ENCODE measurements at places on chromosomes 11 and 22.

- no peak overlapping the region for H3K4me3 ChIP-seq
- DNase-seq, result no peak
- no peaks in the 10 kb centered on the region for H3K4me1 ChIP-seq
- H3K36me3 ChIP-seq, result no peaks in the 10 kb centered on the region
- no peak overlapping the region for H3K27ac ChIP-seq
Observed at GRCh38 chr11:121589946-121590537, 137.3 kb upstream of the SORL1-AS1 start.

- no peak overlapping the region for H3K27ac ChIP-seq
- H3K4me1 ChIP-seq, result no peaks in the 10 kb centered on the region
- H3K36me3 ChIP-seq, result no peaks in the 10 kb centered on the region
- no peak overlapping the region for H3K4me3 ChIP-seq
Observed at GRCh38 chr22:27185099-27185709, 527.8 kb downstream of the MIAT start.

DNA sequence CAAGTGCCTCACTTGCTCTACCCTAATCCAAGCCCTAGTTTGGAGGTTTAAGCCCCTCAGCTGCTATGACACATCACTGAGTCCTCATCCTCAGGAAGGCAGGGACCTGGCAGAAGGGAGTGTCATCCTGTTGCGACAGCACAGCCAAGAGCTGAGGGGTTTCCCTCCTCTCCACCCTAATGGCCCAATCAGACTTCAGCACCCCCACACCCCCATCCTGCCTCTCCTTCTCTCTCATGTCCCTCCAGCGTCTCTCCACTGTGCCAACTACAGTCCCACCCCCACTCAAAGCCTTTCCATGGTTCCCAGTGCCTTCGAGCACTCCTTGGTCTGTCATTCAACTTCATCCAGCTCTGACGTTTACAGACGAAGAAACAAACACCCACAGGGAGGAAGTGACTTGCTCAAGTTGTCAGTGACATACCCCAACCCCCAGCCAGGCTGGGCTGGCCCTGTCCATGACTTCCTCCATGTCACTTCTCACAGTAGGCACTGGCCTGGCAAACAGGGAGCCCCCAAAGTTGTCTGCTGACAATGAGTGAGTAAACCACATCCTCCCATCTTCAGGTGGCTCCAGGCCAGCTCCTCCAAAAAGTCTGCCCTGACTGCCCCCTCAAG lies 15.6 kb downstream of the ARAP1 start:
- DNase-seq, result peak; percentile 90
- H3K4me1 ChIP-seq, result peaks cover 37% of the 10 kb centered on the region
- no peak overlapping the region for H3K4me3 ChIP-seq
- peaks cover 20% of the 10 kb centered on the region for H3K36me3 ChIP-seq
- no peak overlapping the region for H3K27ac ChIP-seq

- H3K27ac ChIP-seq, result no peak overlapping the region
- no peaks in the 10 kb centered on the region for H3K4me1 ChIP-seq
- no peak for DNase-seq
Observed at GRCh38 chr11:106625566-106625965, 392.7 kb downstream of the GUCY1A2 start.

- peaks cover 46% of the 10 kb centered on the region for H3K4me1 ChIP-seq
- H3K36me3 ChIP-seq, result peaks cover 1% of the 10 kb centered on the region
- H3K4me3 ChIP-seq, result peak overlapping the region; percentile 77
- H3K27ac ChIP-seq, result no peak overlapping the region
- DNase-seq, result peak; percentile 32
Observed at GRCh38 chr11:119316016-119316728, 758 bp downstream of the MCAM start.

GRCh38 chr11:102240502-102240901 lies 76.8 kb upstream of the BIRC3 start:
- H3K4me3 ChIP-seq, result no peak overlapping the region
- H3K4me1 ChIP-seq, result peaks cover 18% of the 10 kb centered on the region
- peak overlapping the region; percentile 25 for H3K27ac ChIP-seq

DNA sequence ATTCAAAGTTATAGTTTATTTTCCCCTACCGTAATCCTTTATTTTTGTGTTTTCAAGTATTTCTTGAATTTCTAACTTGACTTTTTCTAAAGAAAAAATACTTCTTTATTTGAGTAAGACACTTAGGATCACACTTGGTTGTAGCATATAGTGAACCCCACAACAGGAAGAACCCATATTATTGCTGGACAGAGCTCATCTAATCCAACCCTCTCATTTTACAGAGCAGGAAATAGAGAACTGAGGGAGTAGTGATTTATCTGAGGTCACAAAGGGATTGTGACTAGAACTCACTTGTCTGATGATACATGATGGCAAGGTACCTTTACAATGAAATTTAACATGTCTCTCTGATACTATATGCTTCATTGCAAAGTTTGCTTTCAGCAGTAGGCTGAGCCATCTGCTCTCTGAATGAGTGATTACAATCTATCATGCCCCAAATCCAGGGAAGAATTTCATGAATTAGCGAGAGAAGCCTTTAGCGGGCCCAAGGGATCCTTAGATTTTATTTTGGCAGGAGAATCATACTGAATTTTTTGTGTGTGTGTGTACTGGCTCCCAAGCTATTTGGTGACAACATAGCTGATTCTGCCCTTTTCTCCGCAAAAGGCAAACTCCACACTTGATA lies 9.8 kb downstream of the SLC17A6 start:
- DNase-seq, result no peak
- no peaks in the 10 kb centered on the region for H3K4me1 ChIP-seq
- no peak overlapping the region for H3K4me3 ChIP-seq
- H3K36me3 ChIP-seq, result no peaks in the 10 kb centered on the region
- no peak overlapping the region for H3K27ac ChIP-seq

Data from mesenchymal stem cell (in vitro differentiated cells and primary cell).